ENCODE measurements at places on chromosomes 2 and 18. TPM values are rescaled to one million over a fixed set of nuclear protein-coding genes. Genes with fewer than 3 reads are reported as not detected.

The DAPL1 gene
- not detected for total RNA-seq

The GTF2A1L gene
- not detected for total RNA-seq

The PPM1B gene
- total RNA-seq = 28.4 TPM

The SPATA3 gene
- total RNA-seq = not detected

The AFF3 gene
- total RNA-seq = not detected

The GPR45 gene
- not detected for total RNA-seq

The HRH4 gene
- not detected for total RNA-seq

The CNDP1 gene
- not detected for total RNA-seq

The KRTCAP3 gene
- total RNA-seq = 0.39 TPM

The HADHA gene
- 133 TPM for total RNA-seq

The SCTR gene
- total RNA-seq = not detected

The GATA6 gene
- total RNA-seq = 1.7 TPM

The G6PC2 gene
- total RNA-seq = not detected

The HES6 gene
- 13.8 TPM for total RNA-seq

The GAREM2 gene
- 6.1 TPM for total RNA-seq

The CPLX4 gene
- total RNA-seq = not detected

The REG3G gene
- total RNA-seq = not detected

The TFCP2L1 gene
- total RNA-seq = 6.2 TPM

The SEPTIN2 gene
- total RNA-seq = 280 TPM

The MATN3 gene
- 11.4 TPM for total RNA-seq

The ZNF142 gene
- total RNA-seq = 17.8 TPM

The CRYGC gene
- total RNA-seq = not detected

The SLC16A14 gene
- total RNA-seq = 1.6 TPM

The RAB17 gene
- 0.36 TPM for total RNA-seq

The WNT10A gene
- total RNA-seq = 0.23 TPM

The THSD7B gene
- total RNA-seq = not detected

The ASXL3 gene
- total RNA-seq = not detected

The FSIP2 gene
- not detected for total RNA-seq

The PROM2 gene
- 0.19 TPM for total RNA-seq

The ARHGAP28 gene
- 0.03 TPM for total RNA-seq

The DSC3 gene
- 1.2 TPM for total RNA-seq

The ESPNL gene
- total RNA-seq = 0.16 TPM

The DNAJC5G gene
- total RNA-seq = not detected

The GPAT2 gene
- total RNA-seq = not detected

The AGXT gene
- not detected for total RNA-seq

The CFAP221 gene
- total RNA-seq = not detected

The RAMP1 gene
- not detected for total RNA-seq

The PLCL1 gene
- not detected for total RNA-seq

The SH3RF3 gene
- total RNA-seq = 0.50 TPM

The TEX44 gene
- total RNA-seq = not detected

The SCN7A gene
- not detected for total RNA-seq

The TANC1 gene
- total RNA-seq = 6.9 TPM

The NR4A2 gene
- total RNA-seq = 2.0 TPM

The RAB31 gene
- total RNA-seq = 18.1 TPM

The TXNDC2 gene
- total RNA-seq = 0.08 TPM

The TMEM182 gene
- 3.7 TPM for total RNA-seq

The LCT gene
- total RNA-seq = 0.03 TPM
